Mucosa of gallbladder (tissue), 1 donor: ENCODE measurements at places on chromosomes 7 and 10.
A peak's percentile ranks its signal among the peaks of the same experiment; 100 is the strongest.

- peak; percentile 82 for DNase-seq
Observed at GRCh38 chr10:23067939-23068775, 27.2 kb upstream of the MSRB2 start.

DNA sequence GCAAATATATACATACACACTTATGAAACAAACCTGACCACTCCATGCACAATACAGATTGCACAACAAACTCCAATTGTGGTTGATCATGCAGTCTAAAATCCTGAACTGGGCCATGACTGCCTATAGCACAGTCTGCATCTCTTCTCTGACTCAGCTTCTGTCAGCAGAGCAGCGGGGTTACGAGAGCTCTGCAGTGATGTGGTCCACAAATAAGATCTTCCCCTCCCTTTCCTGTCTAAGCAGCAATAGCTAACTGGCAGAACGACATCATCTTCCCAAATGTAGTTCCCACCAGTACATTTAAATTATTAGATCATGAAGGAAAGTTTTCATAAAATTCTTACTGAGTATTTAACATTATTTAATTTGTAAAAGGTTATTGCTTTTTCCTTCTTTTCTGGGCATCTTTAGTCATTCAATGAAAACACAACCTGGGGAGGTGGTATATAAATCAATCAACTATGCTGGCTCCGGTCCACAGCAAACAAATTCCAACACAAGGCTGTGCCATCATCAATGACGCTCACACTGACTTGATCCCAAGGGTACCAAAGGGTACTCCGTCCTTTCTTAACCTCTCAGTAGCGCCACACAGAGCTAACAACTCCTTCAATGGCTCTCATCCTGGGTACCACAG is 17.1 kb downstream of the ARHGAP21 start:
- DNase-seq: no peak

DNA sequence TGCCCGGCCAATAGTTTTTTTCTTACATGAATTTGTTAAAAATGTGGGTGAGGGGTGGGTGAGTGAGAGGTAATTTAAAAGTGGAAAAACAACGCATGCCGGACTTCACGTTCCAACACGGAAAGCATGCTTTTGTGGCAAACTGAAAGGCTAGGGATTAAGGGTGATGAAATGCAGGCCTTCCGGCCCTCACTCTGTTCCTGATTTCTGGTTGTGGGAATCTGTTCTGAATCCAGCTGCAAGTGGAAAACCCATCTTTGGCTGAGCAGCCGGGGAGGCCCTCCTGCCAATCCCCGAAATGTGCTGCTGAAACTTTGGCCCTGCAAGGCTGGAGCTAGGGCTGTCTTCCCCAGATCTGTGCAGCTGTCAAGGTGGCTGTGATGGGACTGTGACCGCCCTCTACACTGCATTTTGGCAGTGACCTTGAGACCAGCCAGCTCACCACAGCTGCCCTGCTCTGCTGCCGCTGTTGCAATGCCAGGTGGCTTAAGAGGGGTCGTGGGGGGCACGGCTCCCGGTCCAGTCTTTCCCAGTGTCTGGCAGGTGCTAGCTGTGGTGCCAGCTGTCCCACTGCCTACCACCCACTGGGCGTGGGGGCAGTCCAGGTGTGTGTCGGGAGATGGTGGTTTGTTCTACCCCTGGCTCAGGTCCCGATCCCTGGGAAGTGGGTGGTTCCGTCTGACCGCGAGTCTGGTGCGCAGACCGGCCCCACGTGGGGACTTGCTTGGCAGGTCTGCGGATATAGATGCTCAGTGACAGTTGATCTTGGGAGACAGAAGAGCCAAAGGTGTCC is 39.0 kb downstream of the TET1 start:
- DNase-seq: peak; percentile 49

- peak; percentile 92 for DNase-seq
Observed at GRCh38 chr7:66920769-66921395, at the start of gene TMEM248. Gene TMEM248, plus strand, starts transcription at chr7:66921225. Its CDS starts 20,641 bp downstream, at chr7:66941866.

DNA sequence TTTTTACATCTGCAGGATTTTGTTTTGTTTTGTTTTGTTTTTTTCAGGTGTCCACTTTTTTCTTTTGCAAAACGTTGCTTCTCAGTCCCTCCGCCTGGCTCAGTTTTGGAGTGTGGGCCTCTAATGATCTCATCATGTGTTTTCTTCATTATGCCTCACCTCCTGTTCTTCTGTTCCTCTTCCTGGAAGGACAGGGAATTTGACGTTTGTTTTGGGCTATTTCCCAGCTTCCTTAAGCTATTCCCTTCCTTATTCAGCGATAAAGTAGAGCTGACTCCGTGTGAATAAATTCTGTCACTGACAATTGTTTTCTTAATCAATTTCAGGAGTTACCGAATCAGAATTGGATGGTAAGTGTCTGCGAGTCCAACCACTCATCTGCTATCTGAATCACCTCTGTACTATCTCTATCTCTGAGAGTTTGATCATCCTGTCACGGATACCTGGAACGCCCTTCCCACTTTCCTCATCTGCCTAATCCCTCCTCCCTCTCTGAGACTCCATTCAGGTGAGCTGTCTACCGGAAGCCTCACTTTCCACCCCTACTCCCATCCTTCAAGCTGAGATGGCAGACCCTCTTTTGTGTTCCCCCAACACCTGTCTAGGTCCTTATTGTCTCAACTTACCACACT is 218.4 kb downstream of the GATA3 start:
- DNase-seq: no peak

DNA sequence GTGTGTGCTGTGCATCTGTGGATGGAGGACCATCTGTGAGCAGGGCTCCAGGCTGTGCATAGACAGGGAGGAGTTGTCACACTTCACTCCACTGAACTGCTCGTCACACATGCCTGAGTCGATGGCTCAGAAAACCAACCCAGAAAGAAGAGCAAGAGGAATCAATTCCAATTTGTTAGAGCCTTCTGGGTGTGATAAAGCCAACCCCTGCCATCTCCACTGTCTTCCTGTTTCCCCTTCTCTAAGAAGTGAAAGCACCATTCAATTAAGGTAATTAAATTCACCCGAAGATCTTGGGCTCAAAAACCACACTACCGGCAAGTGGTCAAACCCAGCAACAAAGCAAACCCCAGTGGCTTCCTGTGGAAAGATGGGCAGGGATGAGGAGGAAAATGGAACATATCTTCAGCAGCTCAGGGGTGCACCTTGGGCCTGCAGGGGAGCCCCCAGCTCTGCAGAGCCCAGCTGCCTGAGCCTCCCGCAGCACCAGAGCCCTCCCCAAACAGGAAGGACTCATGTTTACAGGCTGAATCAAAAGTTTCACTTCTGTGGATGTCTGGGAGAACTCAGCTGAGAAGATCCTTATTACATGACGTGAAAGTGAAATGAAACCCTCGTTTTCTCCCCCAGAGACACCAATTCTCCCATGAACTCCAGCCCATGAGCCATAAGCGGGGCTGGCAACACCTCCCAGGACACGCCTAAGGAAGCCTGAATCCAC is 10.9 kb downstream of the C10orf71 start:
- DNase-seq: no peak

GRCh38 chr10:24984906-24985305 is 31.1 kb downstream of the ENKUR start:
- no peak for DNase-seq

DNA sequence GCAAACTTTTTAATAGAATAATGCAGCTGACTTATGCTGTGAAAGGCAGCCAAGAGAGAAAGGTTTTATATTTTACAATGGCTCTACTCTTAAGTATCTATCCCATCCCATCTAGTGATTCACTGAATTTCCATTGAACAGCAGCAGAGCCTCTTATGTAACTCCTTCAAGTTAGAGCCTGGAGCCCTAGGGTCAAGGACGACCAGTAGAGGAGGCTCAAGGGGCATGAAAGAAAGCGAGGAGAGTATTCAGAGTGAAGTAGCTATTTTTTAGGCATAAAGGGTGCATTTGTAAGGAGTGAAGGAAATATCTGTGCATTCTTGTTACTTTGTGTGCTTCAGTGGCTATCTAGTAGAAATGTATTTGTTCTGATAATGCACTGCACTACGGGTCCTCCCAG is 180.2 kb upstream of the TPK1 start:
- DNase-seq: no peak
